ENCODE measurements at places on chromosomes 3 and 15.

DNA sequence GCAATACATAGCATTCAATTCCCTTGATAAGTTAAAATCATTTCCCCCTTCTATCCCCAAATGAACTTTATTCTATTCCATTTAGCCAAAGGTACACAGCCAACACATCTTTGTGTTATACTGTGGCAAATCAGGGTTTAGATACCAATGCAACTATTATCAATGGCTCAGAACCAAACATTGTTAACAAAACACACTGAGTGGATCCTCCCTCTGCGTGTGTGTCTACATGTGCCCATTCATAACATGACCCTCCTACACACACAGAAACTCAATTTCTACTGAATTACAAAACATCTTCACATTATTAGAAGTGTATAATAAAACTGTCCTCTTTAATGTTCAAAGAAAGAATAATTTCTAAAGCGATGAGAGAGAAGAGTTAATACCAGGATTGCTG is 1.3 kb downstream of the TTBK2 start:
- DNase-seq: no peak

DNA sequence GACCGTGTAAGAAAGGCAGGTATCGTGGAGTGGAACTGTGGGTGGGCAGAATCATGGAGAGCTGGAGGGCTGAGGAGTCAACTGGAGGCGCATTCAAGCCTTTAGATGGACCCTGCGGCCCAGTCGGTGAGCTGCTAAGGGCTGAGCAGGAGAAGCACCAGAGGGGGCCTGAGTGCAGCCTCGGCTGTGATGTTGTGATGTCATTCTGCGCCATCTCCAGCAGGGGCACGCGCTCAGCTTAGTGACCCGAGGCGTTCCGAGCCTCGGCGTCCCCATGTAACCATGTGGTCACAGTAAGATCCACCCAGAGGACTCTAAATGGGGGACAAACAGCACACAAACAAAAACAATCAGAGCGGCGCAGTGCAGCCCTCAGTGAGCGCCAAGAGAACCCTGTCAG is 76.8 kb downstream of the VGLL4 start:
- no peak for DNase-seq

DNA sequence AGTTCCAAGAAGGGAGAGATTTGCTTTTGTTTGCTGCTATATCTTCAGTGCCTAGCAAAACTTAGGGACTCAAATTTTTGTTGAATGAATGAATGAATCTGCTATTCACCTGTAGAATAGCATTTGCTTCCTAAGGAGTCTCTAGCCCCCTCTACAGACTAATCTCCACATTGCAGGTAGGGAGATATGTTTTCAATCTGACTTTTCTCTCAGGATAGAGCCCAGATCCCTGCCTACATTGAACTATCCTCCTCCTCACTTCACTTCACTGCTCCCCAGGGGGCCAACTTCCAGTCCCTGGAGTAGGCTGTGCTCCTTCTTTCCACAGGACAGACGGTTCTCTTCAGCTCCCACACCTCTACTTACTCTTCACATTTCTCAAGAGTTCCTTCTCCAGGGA is 81.9 kb upstream of the PTX3 start:
- no peak for DNase-seq

DNA sequence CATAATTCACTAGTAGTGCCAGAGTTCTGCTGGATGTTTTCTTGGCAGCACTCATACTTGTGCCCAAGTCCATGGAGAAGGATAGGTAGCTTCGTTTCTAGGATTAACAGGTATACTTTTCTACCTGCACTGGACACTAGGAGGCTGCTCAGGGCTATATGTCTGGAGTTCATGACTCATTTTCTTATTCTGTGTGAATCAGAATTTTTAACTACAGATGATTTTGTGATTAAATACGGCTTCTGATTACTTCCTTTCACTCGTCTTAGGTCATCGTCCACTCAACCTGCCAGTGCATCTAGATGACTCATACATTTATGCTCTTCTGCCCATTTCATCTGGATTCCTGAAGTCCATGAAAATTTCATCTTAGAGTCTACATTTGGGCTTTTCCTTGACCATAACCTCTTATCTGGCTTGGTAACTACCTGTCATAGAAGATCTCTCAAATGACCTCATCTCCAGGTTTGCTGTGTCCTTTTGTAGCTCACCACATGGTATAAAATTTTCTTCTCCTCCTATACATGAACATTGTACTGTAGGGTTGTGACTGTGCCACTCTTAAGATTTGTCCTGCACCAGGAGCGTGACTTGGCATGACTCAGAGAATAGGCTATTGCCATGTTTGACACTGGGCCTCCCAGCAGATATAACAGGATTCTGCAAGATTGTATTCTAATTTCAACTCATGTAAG is 66.7 kb upstream of the GCSAM start:
- DNase-seq: no peak

GRCh38 chr15:84721371-84721770 is 5.4 kb upstream of the SEC11A start:
- no peak for DNase-seq

GRCh38 chr15:61130950-61131942 is 97.9 kb downstream of the RORA start:
- no peak for DNase-seq

- no peak for DNase-seq
These were observed 499 bp downstream of the RABL3 start for GRCh38 chr3:120741837-120742197.

DNA sequence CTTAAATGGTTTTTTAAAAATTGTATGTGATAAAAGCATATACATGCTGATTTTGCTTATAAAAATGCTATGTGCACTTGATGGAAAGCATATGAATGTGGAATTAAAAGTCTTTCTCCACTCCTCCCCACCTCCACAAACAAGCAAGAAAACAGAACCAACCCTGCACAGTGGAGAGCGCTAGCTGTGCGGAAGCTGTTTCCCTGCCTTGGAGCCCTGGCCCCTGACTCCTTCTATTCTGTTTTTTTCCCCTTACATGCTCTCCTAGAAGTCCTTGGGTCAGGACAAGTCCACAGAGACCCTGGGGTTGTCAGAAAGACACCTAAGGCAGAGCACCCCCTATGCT is 64.2 kb downstream of the BOC start:
- DNase-seq: no peak

- no peak for DNase-seq
These were observed 21.9 kb downstream of the C3orf62 start for GRCh38 chr3:49255112-49255511.

- DNase-seq: no peak
These were observed 50.8 kb upstream of the CACNA2D3 start for GRCh38 chr3:54071601-54072000.

DNA sequence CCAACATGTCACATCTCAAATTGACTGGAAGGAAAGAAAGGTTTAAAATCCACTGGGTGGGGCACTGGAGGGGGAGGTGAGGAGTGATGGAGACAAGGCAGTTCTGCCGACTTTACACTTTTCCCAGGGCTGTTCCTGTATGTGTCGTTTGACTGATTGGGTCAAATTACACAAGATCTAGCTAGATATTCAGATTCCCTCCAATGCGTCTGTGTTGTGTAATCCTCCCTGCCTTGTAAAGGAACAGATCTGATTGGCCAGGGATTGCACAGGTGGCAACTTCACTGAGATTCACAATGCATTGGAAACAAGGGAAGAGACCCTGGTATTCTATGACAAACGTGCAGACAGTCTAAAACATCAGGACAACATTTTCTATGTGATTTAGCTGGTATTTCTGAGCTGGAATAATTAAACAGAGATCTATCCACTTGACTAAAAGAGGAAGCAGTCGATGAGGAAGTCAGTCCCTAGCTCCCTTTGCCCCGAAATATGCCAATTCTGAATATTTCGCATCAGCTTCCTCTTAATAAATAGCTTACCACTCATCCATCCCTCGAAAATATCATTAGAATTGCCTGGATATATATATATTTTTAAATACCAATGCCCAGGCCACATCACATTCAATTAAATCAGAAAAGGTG is 312.9 kb downstream of the RORA start:
- no peak for DNase-seq

DNA sequence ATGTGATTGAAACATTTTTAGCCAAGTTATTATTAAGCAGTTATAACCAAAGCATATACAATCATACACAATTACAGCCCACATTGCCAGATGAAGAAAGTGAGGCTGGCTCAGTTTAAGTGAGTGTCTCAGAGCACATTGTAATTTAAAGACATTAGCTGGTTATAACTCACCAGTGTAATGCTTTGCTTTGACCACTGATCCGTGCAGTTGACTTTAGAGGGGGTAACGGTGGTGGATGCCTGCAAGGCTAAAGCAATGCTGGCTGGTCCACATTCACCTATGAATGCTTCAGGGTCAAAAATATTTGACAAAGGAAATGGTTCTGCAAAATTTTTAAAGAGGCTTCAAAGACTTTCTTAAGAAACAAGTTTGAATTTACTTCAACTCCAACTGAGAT is 1.2 kb downstream of the C3orf85 start:
- no peak for DNase-seq

- no peak for DNase-seq
These were observed 536.3 kb upstream of the ZNF717 start for GRCh38 chr3:76321614-76322013.

GRCh38 chr3:37666618-37667017 is 195.1 kb upstream of the CTDSPL start:
- no peak for DNase-seq

GRCh38 chr3:157040456-157040855 is 119.5 kb downstream of the CCNL1 start:
- DNase-seq: no peak

DNA sequence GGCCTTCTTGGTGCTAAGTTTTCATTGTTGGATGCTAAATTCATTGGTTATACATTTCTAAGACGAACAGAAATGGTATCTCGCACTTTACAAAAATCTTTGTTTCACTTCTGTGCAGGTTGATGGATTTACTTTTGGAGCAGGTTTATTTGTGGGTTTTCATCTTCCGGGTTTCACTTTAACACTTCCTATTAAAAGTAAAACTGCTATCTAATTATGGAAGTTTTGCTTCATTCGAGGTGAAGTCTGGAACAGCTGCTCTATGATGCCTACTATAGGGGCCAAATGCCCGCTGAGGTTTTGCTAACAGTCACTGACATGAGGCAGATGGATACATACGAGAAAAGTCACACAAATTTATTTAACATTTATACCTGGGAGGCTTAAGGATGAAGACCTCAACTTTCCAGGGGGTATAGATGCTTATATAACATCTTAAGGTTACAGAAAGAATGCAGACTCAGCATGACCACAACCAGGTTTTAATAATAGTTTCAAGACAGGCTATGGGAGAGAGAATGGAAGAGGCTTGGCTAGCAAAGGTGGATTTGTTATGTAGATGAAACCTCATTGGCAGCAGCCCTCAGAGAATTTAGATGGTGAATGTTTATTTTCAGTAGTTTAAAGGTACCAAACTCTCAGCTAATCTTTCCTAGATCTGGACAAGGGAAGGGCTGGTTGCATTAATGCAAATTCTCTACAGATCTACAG is 54.2 kb downstream of the OSTN start:
- DNase-seq: no peak

DNA sequence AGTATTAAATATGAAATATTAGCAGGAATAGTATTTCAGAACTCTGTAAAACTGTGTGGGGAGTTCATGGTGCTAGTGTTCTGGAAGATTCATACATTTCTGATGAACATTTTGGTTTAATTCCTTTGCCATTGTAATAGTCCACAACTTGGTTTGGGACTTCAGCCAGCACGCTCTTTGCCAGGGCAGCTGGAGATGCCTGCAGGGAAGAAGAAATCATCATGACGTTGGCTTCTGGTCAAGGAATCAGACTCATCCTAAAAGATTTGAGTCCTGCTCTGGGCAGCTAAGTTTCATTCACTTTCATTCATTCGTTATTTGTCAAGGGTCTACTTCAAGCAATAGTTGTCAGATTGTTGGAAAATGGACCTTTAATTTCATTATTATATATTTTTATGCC is 32.4 kb upstream of the MRPL3 start:
- no peak for DNase-seq

DNA sequence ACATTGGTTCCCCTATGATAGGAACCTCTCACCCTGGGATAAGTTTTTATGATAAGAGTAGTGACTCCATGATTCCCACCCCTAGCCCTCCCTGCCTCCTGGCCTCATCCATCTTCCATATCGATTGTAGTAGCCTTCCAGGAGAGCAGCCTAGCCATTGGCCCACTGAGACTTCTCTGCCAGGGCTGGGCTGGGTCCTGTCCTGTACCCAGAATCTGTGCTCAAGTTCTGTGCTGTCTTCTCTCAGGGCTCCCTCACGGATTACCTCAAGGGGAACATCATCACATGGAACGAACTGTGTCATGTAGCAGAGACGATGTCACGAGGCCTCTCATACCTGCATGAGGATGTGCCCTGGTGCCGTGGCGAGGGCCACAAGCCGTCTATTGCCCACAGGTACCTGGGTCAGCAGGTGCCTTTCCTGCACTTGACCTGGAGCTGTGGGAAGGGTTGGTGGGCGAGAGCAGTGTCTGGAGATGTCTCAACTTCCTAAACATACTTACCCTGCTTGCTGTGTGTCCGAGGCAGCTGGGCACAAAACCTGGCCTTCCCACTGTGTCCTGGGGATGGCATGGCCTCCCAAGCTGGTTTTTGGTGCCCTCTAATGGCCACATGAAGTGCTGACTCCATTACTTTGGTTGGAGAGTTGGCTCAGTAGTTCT is 16.6 kb upstream of the EXOG start:
- peak; percentile 35 for DNase-seq

DNA sequence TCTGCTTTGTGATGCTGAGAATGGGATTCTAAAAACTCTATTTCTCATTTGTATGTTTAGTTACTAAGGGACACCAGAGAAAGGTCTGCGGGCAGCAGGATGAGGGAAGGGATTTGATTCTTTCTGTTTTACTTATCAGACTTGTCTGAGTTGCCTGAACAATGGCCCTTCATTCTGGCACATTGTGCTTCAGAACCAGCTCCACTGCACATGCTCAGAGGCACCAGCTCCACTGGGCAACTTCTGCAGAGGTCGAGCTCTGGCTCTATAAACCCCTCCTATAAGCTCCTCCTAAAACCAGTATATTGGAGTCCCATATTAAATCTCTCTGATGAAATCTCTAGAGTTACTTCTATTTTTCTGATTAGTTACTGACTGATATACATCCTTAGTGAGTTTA is 453.2 kb upstream of the CDIN1 start:
- no peak for DNase-seq

- DNase-seq: no peak
These were observed 7.2 kb upstream of the ABHD10 start for GRCh38 chr3:111971533-111972130.

DNA sequence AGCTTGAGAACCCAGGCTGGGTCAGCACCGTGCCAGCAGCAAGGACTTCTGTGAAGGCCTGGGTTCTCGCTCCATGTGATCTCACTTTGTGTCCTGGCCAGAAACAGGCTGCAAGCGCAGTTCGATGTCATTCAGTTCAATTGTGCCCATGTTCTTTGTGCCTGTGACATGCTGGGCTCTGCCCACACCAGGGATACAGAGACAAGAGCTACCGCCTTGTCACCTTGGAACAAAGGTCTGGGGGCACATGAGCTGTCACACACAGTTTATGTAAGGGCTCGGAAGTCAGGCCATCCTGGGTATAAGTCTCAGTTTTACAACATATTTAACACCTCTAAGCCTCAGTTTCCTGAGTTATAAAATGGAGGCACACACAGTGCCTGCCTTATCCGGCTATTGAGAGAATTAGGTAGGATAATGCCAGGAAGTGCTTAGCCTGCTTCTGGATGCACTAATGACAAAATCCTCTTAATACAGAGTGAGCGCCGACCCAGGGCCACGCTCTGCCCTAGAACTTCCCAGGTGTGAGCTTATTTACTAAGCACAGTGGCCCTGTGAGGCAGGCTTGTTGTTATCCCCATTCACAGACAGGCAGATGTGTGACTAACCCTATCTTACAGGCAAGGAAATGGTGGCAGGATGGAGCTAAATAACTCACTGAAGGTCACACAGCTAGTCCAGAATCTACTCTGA is 50.4 kb upstream of the LIMD1 start:
- DNase-seq: no peak

GRCh38 chr3:62585861-62586260 is 212.5 kb upstream of the FEZF2 start:
- DNase-seq: no peak

Measured in effector memory CD8-positive, alpha-beta T cell (primary cell).